Glutamatergic neuron (in vitro differentiated cells): ENCODE measurements at places on chromosomes 16 and 17. TPM values are rescaled to one million over a fixed set of nuclear protein-coding genes. Genes with fewer than 3 reads are reported as not detected.

The PRSS27 gene
- total RNA-seq: 10.8 TPM

The DOC2A gene
- total RNA-seq: 4.2 TPM

The TPSAB1 gene
- not detected for total RNA-seq

The GRAP gene
- total RNA-seq: 0.64 TPM

The KCNH6 gene
- 4.1 TPM for total RNA-seq

The BICDL2 gene
- not detected for total RNA-seq

The GHDC gene
- 5.3 TPM for total RNA-seq

The OR1A2 gene
- total RNA-seq: not detected

The NPIPA2 gene
- total RNA-seq: 21.2 TPM

The HOXB8 gene
- total RNA-seq: not detected

The RHBDF1 gene
- total RNA-seq: 25.2 TPM

The CHRNE gene
- total RNA-seq: 0.69 TPM
